ENCODE measurements at places on chromosomes 16 and 17.

- no peak for DNase-seq
These were observed 69.7 kb downstream of the WIPI1 start for GRCh38 chr17:68387435-68388218.

- no peak for DNase-seq
These were observed 630 bp downstream of the ESRP2 start for GRCh38 chr16:68235108-68235886.

DNA sequence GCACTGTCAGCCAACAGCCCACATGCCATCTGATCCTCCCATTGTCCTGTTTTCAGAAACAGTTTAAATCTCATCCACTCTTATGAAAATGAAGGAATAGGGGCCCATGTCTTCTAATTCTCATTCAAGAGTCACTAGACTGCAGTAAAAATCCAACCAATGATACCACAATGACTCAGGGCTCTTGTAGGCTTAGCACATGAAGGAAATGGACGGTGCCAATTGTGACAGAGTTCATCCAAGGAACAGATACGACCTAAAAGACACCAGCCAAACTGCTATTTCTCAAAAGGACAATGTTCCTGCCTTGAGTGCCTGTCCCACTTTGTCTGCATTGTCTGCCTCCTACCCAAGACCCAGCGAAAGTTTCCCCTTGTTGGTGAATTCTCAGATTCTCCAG, 204.8 kb upstream of the COX10 start:
- no peak for DNase-seq

DNA sequence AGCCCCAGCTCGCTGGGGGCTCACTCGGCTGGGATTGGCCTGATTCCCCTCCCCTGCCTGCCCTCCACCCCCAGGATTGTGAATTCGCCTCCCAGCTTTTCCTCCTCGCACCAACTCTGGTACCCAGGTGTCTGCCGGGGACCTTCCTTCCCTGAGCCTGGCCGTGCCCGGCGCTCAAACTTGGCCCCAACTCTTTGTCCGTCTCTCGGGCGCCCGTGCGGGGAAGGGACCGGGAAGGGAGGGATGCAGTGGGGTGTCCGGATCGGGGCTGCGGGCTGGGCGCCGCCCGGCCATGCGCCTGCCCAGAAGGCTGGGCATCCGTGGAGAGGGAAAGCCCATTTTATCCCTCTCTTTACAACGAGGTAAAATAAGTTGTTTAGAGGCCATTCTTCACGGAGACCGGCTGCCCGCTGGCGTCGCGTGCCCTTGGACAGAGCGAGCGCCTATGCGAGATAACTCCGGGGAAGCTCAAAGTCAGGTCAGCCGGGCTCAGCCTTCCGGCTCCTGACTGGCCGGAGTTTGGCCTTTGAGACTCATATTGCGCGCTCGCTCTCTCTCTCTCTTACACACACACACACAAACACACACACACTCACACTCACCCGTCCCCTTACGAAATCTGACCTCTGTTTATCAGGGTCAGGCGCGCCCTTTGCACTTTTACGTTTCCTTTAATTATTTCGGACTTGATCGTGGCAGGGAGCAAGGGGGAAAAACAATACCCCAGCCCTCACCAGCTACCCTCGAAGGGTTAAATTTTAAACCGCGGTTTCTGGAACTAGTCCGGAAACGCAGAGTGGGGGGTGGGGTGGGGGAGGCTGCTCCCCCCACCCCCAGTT, 774 bp upstream of the MAF start:
- DNase-seq = no peak

- no peak for DNase-seq
These were observed 26.2 kb downstream of the IL21R start for GRCh38 chr16:27428026-27428785.

DNA sequence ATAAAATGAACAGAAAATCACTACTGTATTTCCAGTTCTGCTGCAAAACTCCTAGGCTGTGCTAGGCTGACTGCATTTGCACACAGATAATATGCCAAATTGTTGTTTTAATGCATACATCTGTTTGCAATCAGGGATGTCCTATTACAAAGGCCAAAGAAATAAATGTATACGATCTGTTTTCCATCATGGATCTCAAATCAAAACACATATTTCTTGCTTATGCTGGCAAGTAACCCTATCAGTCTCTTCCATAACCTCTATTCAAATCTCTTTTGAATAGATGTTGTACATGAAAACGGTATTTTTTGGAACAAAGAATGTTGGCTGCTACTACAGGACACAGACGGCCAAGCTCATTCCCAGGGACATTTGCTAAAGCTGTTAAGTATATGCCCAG, 56.6 kb downstream of the DUSP14 start:
- DNase-seq = no peak

DNA sequence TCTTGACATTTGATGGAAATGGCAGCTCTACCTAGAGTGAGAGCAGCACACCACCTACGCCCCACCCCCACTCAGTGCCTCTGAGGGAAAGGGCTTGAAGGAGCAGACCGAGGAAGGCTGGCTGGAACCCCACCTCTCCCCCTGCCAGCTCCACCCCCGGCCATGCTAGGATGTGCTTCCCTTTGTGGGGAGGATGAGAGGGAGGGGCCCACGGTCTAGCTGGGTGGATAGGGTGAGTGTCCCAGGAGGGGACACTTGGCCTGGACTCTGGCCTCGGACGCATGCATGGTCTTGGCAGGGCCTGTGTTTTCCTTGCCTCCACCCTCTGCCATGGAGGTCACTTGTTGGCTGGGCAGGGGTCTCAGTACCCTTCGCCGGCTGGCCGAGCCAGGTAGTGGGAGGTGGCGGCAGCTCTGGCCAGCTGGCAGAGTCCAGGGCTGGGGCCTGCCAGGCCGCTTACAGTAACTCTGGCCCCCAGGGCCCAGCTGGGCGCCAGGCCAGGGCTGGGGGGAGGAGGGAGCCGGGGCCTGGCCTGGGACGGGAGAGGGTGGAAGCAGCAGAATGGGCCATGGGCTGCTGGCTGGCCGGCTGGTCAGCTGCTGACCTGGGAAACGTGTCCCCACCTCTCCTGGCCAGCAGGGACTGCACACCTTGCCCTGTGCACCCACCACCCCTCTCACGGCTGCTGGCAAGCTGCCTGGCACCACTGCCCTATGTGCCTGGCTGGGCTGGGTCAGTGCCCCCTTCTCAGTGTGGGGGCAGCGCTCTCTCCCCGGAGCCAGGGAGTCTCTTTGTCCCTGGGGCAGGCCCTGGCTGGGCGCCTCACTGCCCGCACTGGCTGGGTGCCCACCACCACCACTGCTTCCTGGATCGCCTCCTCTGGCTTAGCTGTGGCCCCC, 23.0 kb downstream of the RARA start:
- DNase-seq = no peak

GRCh38 chr17:40427002-40427491, 9.4 kb upstream of the TOP2A start:
- DNase-seq = no peak

GRCh38 chr16:78333808-78334207, 234.4 kb downstream of the WWOX start:
- DNase-seq = no peak

DNA sequence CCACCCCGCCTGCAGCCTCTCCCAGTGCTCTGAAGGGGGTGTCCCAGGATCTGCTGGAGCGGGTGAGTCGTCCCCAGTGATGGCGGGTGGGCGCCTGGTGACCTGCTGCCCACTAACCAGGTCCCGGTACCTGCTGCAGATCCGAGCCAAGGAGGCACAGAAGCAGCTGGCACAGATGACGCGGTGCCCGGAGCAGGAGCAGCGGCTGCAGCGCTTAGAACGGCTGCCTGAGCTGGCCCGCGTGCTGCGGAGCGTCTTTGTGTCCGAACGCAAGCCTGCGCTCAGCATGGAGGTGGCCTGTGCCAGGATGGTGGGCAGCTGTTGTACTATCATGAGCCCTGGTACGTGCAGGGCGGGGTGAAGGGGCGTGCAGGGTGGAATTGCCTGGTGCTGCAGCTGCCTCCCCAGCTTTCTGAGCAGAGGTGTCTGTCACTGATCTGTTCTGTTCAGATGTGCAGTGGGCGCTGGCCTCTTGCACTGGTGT, 3.6 kb downstream of the CDT1 start:
- DNase-seq = no peak

GRCh38 chr17:42866631-42867575, 15.9 kb downstream of the AOC3 start:
- no peak for DNase-seq

DNA sequence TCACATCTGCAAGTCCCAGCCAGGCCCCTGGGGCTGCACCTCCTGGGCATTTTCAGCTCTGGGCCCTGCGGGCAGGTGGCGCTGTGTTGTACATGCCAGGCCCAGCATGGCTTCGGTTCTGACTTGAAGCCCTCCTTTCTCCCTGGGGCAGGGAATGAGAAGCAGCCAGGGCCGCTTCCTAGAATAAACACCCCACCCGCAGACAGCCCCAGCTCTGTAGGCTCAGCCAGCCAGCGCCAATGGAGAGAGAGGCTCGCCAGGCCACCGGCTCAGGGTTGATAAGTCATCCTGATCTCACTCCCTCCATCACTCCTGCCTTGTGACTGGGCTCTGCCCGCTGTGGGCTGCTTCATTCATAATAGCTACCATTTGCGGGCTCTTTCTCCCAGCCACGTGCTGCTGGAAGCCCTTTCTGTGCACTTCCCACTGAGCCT, 6.0 kb upstream of the GLIS2 start:
- no peak for DNase-seq

DNA sequence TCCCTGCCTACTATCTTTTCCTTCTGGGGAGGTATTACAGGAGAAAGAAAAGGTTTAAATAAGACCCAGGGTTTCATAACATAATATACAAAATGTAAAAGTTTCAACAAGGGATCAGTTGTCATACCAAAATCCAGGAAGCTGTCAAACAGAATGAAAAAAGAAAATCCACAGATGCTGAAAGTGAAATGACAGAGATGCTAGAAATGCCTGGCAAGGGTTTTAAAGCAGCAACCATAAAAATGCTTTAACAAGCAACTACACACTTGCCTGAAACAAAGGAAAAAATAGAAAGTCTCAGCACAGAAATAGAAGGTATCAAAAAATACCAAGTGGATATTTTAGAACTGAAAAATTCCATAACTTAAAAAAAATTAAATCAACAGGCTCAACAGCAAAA, 105.0 kb downstream of the C16orf78 start:
- DNase-seq = no peak

- DNase-seq = no peak
These were observed 47.1 kb downstream of the USP10 start for GRCh38 chr16:84746875-84747274.

- no peak for DNase-seq
These were observed 18.3 kb upstream of the TOM1L1 start for GRCh38 chr17:54882371-54882770.

GRCh38 chr16:50596762-50597450, 48.7 kb downstream of the NKD1 start:
- no peak for DNase-seq

DNA sequence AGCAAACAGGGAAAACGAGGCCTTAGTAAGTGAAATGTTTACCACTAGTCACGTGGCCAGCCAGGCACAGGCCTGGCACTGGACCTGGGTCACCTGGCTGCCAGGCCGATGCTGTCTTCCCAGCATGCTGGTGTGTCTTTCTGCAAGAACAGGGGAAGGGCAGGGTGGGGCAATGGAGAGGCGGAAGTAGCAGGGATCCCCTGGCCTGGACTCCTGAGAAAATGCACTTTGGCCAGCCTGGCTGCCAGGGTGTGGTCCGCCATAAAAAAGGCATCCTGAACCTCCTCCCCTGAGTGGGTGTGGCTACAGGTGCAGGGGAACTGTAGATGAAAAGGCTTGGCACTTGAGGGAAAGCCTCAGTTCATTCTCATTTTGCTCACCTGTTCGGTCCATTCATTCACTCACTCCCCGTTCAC, 1.0 kb upstream of the ANKRD40CL start:
- DNase-seq = no peak

DNA sequence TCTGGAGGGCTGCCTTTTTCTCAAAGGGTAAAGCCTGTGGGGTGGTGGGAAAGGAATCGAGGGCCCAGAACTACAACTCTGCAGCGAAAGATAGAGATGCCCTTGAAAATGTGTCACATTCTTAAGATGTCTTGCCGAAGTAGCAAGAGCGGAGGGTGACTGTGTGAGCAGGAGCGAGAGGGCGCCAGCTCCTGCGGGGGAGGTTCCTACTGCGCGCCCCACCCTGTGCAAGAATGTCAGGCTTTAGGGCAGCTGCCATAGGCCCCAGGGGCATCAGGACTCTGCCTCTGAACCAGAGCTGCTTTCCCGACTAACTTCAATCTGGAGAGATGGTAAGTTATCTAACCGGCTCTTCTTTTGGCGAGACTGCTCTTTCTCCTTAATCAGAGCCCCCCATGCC, 11.8 kb upstream of the ITGAE start:
- no peak for DNase-seq

DNA sequence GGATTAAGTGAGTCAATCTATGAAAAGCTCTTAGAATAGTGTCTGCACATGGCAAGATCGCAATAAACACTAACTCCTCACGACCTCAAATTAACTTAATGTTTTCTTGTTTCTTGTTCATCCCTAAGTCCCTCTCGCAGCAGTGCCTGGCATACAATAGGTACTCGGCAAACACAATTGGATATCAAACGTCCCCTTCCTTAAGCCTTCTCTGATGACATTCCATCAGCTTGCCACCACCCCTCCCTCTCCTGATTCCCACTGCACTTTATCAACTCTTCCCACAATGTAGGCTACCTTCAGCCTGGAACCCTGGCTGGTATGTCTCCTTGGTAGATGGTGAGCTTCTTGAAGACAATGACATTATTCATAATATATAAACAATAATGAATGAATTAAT, 33.3 kb downstream of the CCDC42 start:
- no peak for DNase-seq

GRCh38 chr17:45290269-45290765, 26.5 kb downstream of the MAP3K14 start:
- no peak for DNase-seq

DNA sequence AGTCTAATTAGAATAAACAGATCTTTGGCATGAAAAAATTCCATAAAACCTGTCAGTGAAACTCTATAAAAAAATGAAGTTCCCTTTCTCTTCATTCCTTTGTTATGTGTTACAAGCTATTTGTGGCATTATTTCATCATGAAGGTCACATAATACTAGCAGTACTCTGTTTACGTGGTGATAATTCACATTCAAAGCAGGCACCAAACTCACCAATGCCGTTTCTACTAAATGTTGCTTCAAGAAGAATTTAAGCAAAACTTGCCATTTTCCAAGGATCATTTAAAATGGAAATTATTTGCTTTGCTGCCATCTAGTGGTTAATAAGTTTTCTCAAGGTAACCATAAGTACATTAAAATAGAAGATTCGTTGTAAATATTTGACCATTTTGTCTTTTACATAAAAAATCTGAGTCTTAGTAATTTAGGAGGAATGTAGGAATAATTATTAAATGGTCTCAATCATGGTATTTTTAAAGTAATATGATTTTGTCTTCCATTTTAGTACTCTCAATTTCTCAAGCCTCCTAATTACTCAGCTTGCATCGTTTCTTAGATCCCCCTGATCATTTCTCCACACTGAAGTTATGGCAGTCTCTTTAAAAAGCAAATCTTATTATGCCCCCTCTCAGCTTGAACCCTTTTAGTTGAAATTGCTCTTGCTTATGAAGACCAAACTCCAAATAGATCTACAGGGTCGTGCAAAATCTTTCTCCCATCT, 80.8 kb downstream of the OMG start:
- no peak for DNase-seq

All from activated CD4-positive, CD25-positive, alpha-beta regulatory T cell treated with anti-CD3 and anti-CD28 coated beads, Interleukin-2, amount 50 U/mL, for 16 hours (primary cell).